NCI-H510A treated with DMSO at 0.1 percent for 48 hours (cell line): ENCODE measurements at places on chromosomes 7 and 10.

DNA sequence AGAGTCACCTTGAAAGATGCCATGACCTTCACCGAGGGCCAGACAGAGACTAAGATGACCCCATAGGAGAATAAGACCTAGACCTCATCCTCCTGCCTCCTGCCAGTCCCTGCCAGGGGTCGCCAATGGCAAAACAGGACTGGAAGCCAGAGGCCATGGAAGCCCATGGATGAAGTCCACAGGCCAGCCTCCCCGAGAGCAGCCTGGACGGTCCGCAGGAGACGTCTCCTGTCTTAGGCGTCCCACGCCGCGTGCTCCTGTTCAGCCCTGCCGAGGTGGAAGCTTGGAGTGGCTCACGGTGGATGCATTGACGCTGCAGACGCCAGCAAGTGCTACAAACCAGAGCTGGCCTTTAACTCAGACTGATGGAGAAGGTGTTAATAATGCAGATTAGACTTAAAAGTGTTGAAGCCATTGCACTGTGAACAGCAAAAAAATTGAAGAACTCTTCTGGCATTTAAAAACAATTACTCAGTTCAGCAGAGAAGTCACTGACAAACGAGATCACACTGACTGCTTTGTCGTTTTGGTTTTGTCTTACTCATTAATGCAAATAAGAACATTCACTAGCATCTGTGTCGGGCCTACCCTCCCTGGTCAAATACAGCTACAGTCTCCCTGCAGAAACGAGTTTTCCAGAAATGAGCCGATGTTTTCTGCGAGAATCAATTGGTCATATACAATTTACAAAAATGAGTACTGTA, 38.1 kb upstream of the FAM20C start:
- DNase-seq = no peak

DNA sequence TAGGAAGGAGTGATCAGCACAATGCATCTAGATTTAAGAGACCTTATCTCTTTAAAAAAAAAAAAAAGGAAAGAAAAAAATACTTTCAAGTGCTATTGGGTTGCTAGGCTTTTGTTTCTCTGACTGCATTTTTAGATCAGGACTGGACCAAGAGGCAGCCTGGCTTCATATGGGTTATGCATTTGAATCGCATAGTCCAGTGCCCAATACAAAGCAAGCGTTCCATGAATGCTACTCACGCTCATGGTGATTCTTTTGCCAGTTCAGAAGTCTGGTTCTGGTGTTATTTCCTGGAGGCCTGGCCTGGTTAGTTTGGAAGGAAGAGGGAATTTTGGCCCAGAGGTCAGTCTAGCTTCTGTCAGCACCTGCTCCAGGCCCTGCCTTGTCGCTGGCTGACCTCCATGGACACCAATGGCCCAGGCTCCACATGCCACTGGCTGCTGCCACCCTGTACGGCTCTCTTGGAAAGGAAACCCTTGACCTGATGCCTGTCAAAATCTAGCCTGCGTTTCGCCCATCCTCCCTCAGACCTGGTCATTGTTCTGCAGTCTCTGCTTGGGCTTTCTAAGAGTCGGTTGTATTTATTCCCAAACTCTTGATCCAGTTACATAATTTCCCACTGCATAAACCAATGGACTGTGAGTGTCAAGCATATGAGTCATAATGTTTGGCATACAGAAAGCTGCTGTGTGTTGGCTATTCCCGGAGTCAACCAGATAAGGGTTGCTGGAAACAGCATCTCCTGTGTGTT, 74.3 kb upstream of the MKX start:
- no peak for DNase-seq

DNA sequence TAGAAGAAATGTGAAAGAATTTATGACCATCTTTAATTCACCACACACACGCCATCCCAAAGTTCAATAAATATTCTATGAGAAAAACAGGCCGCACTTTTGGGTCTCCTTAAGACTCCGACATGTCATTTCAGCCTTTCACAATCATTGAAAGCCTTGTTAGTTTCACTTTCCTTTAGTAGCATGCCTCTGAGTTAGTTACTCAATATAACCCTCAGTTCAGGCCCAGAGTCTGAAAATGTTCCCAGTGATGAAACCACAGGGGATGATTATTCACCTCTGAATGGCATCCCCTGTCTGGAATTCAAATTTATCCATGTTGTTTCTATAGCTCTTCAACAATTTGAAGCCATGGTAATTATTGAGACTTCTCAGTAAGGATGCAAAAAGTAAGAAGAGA, 278.1 kb upstream of the NRP1 start:
- no peak for DNase-seq

GRCh38 chr10:129764011-129764900, 199.8 kb downstream of the EBF3 start:
- no peak for DNase-seq

DNA sequence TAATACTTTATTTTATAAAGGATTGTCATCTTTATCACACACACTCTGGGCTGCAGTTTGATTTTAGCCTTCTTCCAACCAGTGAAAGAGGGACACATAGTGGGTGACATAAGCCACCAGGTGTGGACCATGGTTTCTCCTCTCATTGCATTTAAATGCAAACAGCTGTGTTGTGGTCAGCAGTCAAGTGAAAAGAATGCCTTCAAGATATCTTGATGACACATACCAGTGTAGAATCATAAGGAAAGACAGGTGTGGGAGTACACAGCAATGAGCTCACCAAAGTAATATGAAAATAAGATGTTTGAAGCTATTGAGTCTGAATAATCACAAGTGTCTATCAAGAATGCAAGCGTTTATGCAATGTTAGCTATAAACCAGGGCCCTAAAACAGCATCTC, 580.0 kb downstream of the XPNPEP1 start:
- DNase-seq = no peak

- DNase-seq = peak; percentile 19
Measured at GRCh38 chr7:22723637-22724036, 3.4 kb upstream of the IL6 start.

- no peak for DNase-seq
Measured at GRCh38 chr10:29879862-29880261, 179.5 kb downstream of the JCAD start.

DNA sequence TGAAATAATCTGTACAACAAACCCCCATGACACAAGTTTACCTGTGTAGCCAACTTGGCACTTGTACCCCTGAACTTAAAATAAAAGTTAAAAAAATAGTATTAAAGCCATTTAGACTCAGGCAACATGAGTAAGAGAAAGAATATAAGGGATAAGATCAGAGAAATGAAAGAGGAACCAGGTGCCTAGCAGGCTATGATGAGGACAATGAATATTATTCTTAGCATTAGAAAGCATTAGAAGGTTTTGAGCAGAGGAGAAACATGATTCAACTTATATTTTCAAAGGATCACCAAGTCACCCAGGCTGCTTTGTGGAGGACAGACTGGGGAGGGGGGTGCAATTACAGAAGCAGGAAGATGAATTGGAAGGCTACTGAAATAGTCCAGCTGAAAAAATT, 48.1 kb upstream of the TES start:
- DNase-seq = no peak

DNA sequence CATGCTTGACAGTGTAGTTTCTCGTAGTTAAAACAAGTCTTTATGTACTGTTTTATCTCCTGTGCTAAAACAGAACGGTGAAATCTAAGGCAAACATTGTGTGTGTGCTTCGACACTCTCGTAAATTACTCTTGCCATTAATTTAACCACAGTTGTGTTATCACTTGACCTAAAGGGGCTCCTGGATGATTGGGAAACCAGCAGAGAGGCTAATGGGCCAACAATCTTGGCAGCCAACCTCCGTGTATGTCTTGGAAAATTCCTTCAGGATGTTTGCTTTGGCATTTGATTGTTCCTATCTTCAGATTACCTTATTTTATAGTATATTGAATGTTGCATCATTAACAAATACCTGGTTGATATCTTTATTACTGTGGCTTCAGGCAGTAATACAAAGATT, 409.5 kb downstream of the SDK1 start:
- peak; percentile 2 for DNase-seq

DNA sequence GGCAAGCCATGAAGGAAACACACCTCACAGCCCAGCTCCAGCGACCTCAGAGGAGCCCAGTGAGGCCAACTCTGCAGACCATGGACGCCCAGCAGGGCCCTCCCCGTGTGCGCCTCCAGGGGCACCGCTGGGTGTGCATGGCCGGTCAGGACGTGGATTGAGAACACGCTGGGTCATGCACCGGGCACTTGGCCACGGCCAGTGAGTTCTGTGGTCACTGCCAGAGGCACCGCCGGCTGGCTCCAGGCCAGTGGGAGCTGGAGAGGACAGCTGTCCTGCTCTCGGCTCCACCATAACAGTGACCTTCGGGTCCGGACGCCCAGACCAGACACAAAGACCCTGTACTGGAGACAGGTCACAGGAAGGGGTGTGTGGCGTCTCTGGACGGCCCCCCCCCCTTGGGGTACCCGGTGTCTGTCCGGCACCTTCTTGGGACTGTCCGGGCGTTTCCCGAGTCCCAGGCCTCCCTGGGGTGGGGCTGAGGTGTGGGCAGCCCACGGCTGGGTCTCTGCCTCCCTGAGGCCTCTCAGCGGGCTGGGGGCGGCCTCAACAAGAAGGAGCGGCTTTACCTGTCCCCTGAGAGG, 50.4 kb upstream of the NKX6-2 start:
- DNase-seq = no peak

DNA sequence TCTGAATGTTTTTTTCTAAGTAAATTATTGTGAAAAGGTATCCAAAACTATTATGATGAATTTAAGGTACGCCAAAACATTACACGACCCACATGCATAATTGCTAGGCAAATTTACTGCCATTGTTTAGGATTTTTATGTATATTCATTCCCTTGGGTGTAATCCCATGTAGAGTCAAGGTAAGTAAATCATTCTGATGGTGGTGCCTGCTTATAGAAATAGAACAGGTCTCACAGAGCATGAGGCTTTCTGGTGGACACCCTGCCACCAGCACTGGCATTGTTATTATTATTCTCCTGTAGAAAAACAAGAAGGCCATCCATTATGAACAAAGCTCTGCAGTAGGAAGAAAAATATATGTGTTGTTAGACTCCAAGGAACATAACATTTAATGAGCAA, 111.7 kb upstream of the ZNF804B start:
- no peak for DNase-seq

DNA sequence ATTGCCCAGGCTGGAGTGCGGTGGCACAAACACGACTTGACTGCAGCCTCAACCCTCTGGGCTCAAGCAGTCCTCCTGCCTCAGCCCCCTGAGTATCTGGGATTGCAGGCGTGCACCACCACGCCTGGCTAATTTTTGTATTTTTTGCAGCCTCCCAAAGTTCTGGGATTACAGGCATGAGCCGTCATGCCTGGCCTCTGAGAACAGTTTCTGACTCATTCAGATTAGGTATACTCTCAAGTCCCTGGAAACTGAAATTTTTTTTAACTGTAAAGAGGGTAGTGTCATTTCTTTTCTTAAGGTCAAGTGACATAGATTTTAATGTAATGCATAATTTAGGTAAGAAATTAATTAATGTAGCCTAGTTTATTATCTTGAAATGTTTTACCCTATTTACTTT, 104.7 kb downstream of the SEPTIN7 start:
- no peak for DNase-seq

- DNase-seq = no peak
Measured at GRCh38 chr10:98367604-98368451, 47.2 kb downstream of the PYROXD2 start.

GRCh38 chr7:158957921-158958491, 101.6 kb downstream of the DYNC2I1 start:
- peak; percentile 76 for DNase-seq

- no peak for DNase-seq
Measured at GRCh38 chr7:9711259-9711918, 1262.3 kb upstream of the PHF14 start.
